Stimulated activated CD4-positive, alpha-beta T cell treated with anti-CD3 and anti-CD28 coated beads, TNF-alpha, amount 100 ng/mL, for 4 hours (primary cell): ENCODE measurements at places on chromosomes 12 and 14.

- no peak for DNase-seq
Measured at GRCh38 chr14:51638071-51638944, 13.4 kb upstream of the FRMD6 start.

DNA sequence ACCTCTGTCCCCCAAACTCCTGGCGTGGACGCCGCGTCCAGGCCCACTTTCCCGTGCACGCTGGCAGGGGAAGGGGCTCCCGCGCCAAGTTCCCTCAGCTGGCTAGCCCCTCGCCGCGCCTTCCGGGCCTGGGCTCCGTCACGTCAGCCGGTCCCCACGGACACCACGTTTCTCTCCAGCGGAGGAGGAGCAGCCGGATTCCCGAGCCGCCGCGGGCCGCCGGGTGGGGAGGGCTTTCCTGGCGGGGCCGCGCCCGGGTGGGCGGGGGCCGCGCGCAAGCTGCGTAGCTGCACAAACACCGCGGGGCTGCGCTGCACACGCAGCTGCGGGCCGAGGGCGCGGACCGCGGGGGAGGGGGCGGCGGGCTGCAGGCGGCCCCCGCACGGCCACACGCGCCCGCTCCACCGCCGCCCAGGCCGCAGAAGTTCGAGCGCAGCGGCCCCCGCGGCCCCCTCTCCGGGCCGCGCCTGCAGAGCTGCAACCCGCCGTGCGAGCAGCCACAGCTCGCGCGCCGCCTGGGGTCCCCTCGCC lies 45.1 kb upstream of the PNMA1 start:
- DNase-seq, result no peak

DNA sequence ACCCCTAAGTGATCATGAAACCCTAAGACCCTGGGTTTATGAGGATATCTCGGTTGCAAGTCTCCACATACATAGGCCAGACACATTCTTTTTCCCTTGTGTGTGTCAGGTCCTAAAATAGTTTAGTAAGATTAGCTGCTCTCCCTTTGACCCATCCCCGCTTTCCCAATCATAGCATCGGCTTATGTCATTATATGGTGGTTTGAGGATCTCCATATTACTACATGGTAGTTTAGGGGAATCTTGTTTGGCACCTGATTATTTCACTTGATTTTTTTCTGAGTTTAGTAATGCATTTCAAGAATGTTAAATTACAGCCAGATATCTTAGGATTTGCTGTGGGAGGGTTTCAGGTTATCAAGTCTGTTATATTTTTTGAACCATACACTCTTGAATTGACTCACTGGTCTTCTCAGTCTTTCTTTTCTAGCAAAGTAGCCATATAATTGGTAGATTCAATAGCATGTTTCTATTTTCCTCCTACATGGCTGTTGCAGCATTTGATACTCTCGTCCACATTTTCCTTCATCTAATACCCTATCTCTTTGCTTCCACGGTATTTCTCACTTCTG lies 68.3 kb upstream of the TRHDE start:
- no peak for DNase-seq

- no peak for DNase-seq
Measured at GRCh38 chr12:15143467-15143866, 77.8 kb downstream of the RERG start.

- no peak for DNase-seq
Measured at GRCh38 chr12:4934407-4935035, 24.8 kb downstream of the KCNA1 start.

- DNase-seq, result no peak
Measured at GRCh38 chr12:115204957-115205754, 521.2 kb upstream of the TBX3 start.

DNA sequence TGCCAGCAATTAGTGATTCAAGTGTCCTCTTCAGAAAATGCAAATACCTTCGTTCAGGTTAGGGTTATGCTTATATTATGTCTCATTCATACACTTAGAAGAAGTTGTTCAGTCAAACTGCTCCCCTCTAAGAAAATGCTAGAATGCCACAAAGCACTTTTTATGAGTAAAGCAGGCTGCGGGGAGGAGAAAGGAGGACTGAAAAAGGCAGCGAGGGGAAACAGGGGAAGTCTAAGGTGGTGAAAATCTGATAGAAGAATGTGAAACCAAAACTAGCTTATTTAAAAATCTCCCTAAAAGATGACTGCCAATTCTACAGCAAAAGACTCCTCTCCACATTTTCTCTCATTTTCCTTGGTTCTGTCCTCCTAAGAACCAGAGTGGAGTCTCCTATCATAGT lies 70.1 kb downstream of the PRKD1 start:
- DNase-seq, result no peak
